ENCODE measurements at places on chromosomes 5 and 9. TPM values are rescaled to one million over a fixed set of nuclear protein-coding genes. Genes with fewer than 3 reads are reported as not detected.

Gene WNT8A
- not detected for polyA plus RNA-seq

Gene PLEKHG4B
- polyA plus RNA-seq = 0.05 TPM

Gene MED7
- 13.8 TPM for polyA plus RNA-seq

Gene IRF1
- polyA plus RNA-seq = 12.9 TPM

Measured in aorta (tissue), 5 donors.